ENCODE measurements at places on chromosomes 1 and 21.
A peak's percentile ranks its signal among the peaks of the same experiment; 100 is the strongest.

- no peak for DNase-seq
Measured at GRCh38 chr1:89274411-89274857, 1.8 kb upstream of the GBP5 start.

DNA sequence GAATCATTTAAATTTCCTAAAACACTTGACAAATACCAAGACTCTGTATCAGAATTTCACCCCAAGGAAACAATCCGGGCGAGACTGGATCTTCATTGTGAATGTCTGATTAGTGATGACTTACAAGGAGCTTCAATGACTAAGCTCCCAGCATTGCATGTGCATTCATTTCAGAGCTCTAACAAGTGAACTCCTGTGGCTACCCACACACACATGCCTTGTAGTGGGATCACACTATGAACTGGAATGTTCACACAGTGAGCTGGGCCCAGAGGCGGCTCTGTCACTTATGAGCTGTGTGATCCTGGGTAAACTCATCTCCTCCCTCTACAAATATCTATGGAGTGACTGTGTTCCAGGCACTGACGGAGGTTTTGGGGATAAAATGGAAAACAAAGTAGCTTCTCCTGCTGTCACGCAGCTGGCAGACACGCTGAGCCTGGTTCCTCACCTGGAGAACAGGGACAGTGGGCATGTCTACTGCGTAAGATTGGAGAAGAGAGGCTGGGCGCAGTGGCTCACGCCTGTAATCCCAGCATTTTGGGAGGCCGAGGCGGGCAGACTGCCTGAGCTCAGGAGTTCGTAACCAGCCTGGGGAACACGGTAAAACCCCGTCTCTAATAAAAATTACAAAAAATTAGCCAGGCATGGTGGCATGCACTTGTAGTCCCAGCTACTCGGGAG lies 56.9 kb downstream of the CLSTN1 start:
- DNase-seq = no peak

DNA sequence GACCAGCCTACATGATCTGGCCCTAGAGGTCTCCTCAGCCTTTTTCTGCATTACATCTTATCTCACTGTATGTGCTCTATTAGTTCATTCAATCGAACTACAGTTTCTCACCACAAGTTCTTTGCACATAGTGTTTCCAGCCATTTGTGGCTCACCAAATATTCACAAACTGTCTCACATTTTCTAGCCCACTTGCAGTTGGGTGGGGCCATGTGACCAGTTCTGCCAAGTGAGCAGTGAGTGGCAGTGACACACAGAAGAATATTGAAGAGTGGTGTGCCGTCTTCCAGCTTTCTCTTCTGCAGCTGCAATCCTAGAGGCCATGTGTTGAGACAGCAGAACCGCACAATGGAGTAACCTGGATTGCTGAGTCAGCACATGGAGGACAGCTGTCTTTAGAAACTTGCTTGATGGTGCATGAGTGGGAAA lies 103.2 kb upstream of the ZNF644 start:
- peak; percentile 38 for DNase-seq

DNA sequence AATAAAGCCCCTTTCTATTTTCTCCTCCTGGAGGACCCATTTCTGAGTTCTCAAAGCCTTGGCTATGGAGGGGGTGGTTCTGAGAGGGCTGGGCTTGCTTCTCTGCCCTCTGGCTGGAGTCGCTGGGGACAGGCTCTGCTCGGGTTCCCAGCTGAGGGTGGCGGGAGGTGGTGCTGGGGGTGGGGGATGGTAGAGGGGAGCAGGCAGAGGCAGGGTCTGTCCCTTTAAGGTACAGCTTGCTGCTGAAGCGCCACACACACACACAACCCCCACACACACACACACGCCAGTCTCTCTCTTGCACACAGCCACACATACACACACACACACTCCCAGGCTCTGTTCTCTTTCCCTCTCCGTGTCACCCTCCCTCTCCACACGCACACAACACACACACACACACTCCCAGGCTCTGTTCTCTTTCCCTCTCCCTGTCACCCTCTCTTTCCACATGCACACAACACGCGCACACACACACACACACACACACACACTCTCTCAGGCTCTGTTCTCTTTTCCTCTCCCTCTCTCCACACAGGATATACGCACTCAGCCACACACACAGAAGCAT lies 69.8 kb upstream of the SSBP3 start:
- no peak for DNase-seq

GRCh38 chr1:47031585-47031984 lies 8.1 kb downstream of the CYP4X1 start:
- no peak for DNase-seq

GRCh38 chr1:156912861-156913808 lies 7.3 kb upstream of the LRRC71 start:
- DNase-seq = no peak

DNA sequence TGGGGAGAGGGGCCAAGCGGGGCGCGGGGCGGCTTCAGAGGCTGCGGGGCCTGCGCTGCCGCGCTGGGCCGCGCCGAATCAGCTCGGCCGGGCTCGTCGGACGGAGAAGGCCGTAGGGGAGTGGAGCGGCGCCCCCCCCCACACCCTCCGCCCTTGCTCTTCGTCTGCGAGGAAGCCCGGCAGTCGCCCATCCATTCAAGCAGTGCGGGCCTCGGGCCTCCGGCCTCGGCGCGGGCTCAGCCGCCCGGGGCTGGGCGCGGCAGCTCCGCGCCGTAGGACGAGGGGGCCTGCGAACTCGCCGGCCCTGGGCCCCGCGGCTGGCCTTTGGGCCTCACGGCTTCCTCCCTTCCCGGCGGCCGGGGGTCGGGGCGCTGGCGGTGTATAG lies 564 bp downstream of the CTPS1 start:
- DNase-seq = no peak

GRCh38 chr1:1063945-1064831 lies 9.9 kb downstream of the RNF223 start:
- peak; percentile 67 for DNase-seq

DNA sequence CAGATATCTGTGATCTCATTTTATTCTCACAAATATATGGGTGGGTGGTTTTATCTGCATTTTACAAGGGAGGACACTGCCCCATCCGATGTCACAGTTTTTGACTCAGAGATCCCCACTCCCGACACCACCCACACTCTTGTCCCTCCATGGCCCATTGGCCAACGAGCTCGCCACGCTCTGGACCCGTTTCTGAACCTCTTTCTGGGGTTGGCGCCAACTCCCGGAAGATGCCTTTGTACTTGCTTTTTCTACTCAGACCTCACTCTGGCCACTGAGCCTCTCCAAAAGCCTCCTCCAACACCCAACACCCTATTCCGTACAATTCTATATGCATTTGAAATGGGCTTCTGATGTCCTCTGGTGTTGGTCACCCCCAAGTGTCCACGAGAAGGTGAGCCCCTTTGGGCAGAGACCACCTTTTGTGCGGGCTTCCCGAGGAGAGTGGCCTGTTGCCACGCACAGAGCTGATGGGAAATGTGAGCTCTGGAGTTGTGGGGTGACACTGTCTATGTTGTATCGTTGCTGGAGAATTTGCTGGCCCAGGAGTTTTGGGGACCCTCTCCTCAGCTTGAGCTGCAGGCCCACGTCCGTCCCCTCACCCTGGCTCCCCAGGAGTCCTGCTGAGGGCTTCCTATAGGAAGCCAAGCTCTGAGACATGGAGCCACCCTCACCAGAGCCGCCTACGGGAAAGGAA lies 366.9 kb upstream of the VAMP3 start:
- DNase-seq = peak; percentile 9

DNA sequence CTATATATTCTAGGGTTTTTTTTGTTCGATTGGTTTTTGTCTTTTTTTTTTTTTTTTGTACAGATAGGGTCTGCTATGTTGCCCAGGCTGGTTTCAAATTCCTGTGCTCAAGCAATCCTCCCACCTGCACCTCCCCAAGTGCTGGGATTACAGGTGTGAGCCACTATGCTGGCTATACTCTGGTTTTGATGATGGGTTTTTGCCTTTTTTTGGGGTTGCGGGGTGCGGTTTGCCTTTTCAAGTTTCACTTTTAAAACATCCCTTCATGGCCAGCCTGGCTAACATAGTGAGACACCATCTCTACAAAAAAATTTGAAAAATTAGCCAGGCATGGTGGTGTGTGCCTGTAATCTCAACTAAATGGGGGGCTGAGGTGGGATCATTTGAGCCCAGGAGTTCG lies 10.0 kb downstream of the KDM5B start:
- no peak for DNase-seq

GRCh38 chr1:230308039-230308438 lies 118.1 kb downstream of the PGBD5 start:
- DNase-seq = no peak

All from central memory CD8-positive, alpha-beta T cell (primary cell).